ENCODE measurements at places on chromosomes 3 and 15.
A peak's percentile ranks its signal among the peaks of the same experiment; 100 is the strongest.

DNA sequence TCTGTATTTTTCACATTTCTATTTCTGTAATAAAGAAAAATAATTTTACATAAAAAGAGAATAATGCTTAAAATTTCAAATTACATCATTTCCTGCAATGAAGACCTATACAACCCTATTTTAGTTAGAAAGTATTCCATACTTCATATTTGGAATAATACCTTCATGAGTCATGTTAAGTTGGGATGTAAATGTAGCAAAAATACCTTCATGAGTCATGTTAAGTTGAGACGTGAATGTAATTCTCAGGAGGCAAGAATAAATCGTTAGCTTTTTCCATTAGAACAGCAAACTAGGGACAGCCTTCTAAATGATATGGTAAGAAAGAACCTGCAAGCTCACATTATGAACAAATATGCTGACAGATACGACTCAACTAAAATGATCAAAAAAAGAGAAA, 91.9 kb downstream of the NAALADL2 start:
- no peak for DNase-seq

DNA sequence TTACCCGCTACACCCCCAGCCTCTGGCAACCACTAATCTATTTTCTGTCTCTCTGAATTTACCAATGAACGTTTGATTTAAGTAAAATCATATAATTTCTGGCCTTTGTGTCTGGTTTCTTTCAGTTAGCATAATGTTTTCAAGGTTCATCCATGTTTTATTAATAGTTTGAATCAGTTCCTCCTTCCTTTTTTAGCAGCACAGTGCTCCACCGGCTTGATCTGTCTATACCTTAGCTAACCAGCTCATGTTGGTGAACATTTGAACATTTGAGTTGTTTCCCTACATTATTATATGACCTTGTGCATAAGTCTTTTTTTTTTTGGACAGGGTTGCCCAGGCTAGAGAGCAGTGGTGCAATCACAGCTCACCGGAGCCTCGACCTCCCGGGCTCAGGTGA, 33.3 kb downstream of the PDE8A start:
- DNase-seq = no peak

DNA sequence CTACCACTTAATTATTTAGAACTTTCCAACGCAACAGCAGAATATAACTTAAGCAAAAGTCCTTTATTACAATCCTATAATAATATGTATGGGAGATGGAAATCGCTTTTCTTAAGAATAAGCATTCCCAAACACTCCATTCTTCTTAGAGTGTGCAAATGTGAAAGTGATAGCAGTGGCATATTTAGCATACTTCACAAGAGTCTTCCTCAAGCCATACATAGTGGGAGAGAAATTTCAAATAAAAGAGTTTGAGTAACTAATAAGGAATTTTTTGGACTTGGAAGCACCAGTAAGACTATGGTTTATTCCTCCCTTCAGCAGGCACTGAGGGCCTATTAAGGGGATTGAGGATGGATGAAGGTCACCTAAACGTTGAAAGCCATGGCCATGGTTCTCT, 22.1 kb upstream of the BNC1 start:
- DNase-seq = no peak

- DNase-seq = no peak
Observed at GRCh38 chr3:120524171-120524923, 71.8 kb upstream of the NDUFB4 start.

DNA sequence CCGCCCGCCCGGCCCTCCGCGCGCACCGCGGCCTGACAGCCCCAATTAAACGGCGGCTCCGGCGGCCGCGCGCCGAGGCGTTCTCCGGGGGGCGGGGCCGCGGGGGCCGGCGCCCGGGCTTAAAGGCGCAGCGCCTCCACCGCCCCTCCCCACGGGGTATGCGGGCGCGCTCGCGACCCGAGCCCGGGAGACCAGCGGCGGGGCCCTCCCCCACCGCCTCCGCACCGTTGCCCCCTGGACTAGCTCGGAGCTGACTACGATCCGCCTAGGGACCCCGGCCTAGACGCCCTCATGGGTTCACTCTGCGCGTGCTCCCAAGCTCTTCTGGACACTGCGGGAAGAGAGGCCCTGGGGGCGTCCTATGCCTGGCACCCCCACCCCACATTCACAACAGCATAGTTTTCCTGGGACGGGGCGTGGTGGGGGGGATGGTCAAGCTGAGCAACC, at the start of gene DUSP7:
Gene DUSP7, minus strand, starts transcription at position 51 of the 447 bp plus-strand sequence. CDS start 205 bp downstream, outside the sequence.
- DNase-seq = peak; percentile 64

GRCh38 chr15:85047271-85047948, 65.8 kb downstream of the PDE8A start:
- DNase-seq = no peak

GRCh38 chr3:192675958-192676649, 51.2 kb downstream of the FGF12 start:
- DNase-seq = no peak

GRCh38 chr3:196073255-196073753, 8.6 kb downstream of the TFRC start:
- peak; percentile 55 for DNase-seq

- DNase-seq = peak; percentile 48
Observed at GRCh38 chr3:165185707-165186327, 10.4 kb downstream of the SLITRK3 start.

DNA sequence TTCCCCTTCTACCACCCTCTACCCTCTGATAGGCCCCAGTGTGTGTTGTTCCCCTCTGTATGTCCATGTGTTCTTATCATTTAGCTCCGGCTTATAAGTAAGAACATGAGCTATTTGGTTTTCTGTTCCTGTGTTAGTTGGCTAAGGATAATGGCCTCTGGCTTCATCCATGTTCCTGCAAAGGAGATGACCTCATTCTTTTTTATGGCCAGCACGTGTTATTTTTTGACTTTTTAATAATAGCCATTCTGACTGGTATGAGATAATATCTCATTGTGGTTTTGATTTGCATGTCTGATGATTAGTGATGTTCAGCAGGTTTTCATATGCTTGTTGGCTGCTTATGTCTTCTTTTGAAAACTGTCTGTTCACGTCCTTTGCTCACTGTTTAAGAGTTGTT, 63.1 kb upstream of the NPHP3 start:
- DNase-seq = no peak

DNA sequence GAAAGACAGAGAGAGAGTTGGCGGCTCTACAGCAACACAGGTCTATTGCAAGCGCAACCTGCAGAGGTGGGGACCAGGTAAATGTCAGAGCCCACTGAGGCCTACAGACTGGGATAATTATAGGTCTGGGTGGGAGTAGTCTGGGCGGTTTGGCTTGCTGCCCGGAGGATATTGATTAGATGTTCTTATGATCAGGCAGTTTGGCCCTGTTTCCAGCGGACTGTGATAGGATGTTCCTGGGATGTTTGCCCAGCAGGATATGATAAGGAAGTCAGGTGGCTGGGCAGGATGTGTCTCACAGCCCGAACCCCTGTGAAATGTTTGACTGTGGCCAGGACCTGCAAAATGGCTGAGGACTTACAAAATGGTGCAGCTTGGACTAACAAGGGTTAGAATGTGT, 364.9 kb downstream of the NAALADL2 start:
- no peak for DNase-seq

GRCh38 chr3:195821403-195822130, 9.8 kb upstream of the MUC4 start:
- no peak for DNase-seq

DNA sequence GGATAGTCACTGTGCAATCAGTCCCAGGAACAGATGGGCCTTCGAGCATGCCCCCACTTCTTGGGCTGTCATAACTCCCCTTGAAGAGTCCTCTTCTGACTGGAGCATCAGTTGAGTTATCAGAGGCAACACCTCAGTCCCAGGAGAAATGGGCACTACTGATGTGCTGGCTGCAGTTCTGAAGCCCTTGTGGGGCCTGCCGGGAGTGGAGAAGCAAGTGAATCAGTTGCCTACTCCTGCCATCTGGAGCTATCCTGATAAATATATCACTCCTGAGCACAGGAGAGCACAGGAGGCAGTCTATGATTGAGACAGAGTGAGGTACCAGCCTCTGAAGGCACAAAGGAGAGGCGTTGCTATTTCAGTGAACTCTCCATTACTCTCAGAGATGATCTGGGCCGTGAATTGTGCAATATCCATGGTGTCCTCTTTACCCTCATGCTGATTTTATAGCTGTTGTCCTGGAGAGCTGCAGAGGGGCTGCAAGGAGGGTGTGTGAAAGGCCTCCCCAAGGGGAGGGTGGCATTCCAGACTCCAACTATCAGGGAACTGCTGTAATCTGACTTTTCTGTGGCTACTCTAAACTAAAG, 344.2 kb upstream of the ROPN1 start:
- DNase-seq = no peak

- no peak for DNase-seq
Observed at GRCh38 chr3:13058346-13059120, 14.7 kb downstream of the IQSEC1 start.

DNA sequence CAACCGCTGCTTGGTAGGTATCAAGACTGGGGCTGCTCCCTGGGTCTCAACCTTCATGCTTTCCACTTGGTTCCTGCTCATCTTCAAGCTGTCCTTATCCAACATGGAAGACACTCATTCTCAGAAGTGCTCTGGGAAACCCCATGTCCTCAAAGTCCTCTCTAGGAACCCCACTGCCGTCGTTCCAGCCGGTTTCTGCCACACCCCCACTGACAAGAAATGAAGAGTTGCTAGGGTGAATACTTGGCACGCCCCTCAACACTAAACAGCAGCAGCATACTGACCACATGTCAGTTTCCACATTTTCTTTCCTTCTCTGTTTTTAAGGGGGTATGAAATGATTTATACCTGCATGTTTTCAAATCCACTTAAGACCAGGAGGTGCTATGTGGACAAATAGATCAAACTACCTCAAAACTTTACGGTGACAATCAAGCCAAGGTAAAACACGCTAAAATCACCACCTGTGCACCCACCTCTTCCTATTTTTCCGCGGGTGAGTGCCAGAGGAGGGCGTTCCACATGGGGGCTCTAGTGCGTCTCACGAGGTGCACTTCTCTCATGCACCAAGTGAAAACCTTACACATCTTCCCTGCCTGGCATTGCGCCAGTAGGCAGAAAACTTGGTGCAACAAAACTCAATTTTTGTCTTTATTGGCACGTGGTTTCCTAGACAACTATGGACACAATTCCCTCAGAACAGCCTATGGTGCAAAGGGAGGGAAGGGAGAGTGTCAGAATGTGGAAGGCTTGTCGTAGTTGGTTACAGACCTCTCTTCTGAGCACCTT, 125.1 kb downstream of the TJP1 start:
- no peak for DNase-seq

DNA sequence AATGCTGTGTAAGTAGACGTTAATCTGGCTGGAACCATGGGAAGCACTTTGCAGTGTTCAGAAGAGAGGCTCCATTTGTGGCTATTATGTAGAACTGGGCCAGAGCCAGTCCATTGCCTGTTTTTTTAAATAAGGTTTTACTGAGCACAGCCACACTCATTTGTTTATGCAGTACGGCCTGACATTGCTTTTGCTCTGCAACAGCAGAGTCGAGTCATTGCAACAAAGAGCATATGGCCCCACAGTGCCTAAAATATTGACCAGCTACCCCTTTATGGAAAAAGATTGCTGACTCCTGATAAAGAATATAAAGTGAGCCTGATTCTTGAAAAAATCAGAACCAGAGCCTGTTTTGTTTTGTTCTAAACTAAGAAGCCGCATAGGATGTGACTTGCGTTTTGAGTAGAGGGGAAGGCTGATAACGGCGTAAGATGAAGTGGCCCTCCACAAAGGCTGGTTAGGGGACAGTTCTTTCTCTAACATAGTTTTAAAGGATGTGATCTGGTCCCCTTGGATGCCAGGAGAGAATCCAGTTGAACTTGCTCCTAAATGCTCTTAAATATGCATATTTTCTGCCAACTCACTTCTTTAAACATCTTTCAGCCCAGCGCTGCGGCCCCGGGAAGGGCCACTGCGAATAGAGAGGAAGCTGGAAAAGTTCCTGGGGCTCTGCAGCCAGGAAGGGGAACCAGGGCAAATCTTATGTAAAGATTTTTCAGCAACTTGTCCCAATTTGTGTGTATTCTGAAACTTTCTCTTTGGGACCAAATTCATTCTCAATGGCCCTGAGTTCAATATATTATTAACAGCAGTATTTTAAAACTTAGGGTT, 64.5 kb downstream of the GLDN start:
- DNase-seq = no peak

GRCh38 chr3:25663347-25663868, 1.3 kb downstream of the TOP2B start:
- peak; percentile 53 for DNase-seq

GRCh38 chr15:55344206-55344605, 25.2 kb downstream of the PIGB start:
- DNase-seq = no peak

DNA sequence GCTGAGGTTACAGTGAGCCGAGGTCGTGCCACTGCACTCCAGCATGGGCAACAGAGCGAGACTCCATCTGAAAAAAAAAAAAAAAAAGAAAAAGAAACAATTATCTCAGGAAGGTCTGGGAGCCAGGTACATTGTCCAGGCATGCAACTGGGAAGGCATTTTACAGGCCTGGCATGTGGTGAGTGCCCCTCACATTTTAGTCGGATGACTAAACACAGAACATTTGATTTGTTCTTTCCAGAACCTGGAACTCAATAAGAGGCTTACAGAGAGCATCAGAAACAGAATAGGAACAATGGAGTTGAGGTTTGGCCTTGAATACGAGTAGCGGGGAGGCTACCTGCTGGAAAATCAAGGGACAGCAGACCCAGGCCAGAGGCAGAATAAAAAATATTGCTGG, 33.7 kb upstream of the IGF1R start:
- DNase-seq = no peak

DNA sequence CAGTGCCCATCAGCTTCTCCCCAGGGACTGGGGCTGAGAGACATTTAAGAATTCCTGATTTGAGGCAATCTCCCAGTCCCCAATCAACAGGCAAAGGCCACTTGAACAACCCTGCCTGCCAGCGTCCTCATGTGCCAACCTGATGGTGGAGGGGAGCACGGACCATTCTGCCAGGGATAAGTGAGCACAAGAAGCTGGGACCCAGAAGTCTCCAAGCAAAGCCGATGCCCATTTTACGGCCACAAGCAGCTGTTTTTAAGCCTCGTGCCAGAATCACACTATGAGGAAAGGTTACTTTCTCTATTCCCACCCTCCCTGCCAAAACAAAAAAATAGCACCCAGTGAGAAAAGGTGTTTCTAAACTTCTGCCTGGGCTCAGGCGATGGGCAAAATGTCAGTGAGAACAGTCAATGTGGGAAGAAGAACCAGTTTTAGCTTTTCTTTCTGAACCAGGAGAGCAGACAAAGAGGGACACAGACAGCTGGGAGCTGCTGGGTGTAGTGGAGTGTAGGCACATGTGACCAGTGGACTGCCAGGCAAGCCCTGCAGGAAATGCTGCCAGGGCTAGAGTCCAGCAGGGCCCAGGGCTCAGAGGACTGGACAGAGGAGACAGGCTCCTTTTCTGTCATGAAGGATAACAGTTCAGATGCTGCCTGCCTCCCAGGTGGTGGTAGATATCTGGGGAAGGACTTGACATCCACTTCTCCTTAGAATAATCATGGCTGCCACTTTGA, 57.7 kb downstream of the ATP2B2 start:
- no peak for DNase-seq
